ENCODE measurements at places on chromosomes 12 and 14. TPM values are rescaled to one million over a fixed set of nuclear protein-coding genes. Genes with fewer than 3 reads are reported as not detected.
A peak's percentile ranks its signal among the peaks of the same experiment; 100 is the strongest.

DNA sequence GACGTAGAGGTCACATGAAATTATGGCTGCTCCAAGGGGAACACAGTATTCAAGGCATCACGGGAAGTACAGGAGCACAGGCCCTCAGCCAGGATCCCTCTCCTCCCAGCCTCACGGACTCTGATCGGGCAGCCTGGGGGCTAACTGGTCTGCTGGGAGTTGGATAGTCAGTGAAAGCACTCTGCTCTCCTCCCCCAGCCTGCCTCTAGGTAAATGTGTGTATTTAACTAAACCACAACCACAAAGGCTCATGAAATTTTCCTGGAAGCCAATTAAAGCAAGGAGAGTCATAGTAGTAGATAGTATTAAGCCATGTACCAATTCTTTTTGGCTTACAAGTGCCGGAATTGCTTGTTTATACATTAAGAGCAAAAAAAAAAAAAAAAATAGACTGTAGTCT lies 254.3 kb downstream of the MSRB3 start:
- no peaks in the 10 kb centered on the region for H3K27me3 ChIP-seq
- no peaks in the 10 kb centered on the region for H3K36me3 ChIP-seq
- DNase-seq = peak; percentile 98
- peak overlapping the region; percentile 92 for H3K27ac ChIP-seq
- H3K4me1 ChIP-seq = peaks cover 59% of the 10 kb centered on the region

DNA sequence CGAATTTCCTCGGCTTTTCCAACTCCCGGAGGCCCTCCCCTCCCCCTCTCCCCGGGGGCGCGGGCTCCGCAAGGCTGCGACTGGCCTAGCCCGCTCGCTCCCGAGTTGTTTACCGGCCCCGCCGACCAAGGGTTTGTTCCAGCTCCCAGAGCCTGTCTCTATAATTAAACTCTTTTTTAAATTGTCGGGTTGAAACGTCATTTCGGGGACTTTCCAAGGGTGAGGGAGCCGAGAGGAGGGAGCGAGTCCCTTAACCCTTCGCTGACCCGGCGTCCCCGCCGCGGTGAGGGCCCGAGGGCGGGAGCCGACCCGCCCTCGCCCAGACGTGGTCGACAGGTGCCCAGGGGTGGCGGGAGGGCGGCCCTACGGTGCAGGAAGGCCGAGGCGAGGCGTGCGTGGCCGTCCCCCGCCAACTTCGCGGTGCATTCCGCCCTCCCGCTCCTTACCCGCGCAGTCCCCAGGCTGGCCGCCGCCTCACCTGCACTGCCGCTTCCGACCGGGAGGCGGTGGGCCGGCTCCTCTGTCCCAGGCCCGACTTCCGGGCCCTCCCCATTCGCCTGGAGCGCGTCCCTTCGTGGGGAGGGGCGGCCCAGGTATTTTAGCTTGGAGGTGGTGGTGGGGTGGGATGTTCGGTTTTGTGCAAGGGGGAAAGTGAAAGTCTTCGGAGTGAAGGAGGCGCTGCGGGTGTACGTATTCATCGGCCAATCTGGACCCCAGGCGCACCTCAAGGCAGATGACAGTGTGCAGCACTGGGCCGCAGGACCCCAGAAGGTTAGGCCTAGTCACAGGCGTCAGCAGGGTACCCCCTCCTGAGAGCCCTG lies 2.9 kb upstream of the ZFP36L1 start:
- H3K27ac ChIP-seq = peak overlapping the region; percentile 97
- peak overlapping the region; percentile 90 for H3K4me3 ChIP-seq
- no peaks in the 10 kb centered on the region for H3K27me3 ChIP-seq
- H3K4me1 ChIP-seq = peaks cover 19% of the 10 kb centered on the region
- peak; percentile 84 for DNase-seq

DNA sequence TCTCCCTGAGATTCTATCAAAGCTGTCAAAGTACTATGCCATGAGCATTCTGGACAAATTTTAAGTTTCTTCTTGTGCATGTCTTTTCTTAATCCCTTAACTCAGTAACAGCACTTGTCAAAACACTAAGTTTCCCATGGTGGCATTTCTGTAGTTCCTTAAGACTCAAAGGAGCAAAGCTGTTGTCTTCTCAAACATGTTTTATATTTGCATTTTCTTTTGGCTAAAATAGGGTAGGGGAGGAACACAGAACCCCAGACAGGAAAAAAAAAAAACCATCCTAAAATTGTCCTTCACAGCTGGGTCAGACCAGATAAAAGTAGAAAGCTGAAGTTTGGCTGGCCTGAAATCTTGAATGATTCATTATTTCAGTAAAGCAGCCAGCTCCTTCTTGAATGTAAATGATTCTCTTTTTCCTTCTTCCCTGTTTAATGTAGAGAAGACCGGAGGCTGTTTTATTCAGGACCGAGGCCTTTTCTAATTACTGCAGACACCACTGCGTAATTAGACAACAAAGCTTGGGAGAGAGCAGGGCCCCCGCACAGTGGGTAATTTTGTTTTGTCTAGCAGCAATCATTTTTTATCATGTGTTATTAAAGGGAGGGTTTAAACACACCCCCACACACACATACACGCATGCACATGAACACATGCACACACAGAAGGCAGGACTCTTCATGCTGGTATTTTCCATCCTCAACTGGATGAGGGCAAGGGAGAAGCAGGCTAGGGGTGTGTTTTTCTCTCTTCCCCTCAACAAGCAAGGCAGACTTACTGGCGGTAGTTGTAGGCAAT lies 51.0 kb downstream of the PAH start:
- no peak overlapping the region for H3K27ac ChIP-seq
- no peak for DNase-seq
- H3K4me3 ChIP-seq = no peak overlapping the region
- no peaks in the 10 kb centered on the region for H3K36me3 ChIP-seq

DNA sequence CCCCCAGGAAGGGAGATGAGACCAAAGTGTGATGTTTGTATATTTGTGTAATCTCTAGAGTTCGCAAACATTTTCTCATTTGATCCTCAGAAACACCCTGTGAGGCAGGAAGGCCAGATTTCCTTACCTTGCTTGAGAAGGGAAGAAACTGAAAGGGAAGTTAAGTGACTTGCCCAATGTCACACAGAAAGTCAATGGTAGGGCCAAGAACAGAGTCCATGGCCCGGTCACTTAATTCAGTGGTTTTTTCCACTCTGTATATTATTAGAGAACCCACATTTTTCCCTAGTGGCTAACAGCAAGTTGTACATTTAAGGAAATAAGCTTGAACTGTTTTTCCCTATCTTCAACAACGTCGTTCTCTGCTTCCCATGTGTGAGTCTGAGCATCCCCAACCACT lies 25.6 kb upstream of the CHPT1 start:
- peaks cover 7% of the 10 kb centered on the region for H3K4me1 ChIP-seq
- no peak overlapping the region for H3K27ac ChIP-seq
- no peaks in the 10 kb centered on the region for H3K36me3 ChIP-seq

GRCh38 chr12:7934091-7934888 lies 1.7 kb downstream of the SLC2A3 start:
- 0 out of 2 replicates have a peak, but pooled peaks cover 1% of the 10 kb centered on the region for H3K4me1 ChIP-seq
- no peak for DNase-seq
- no peaks in the 10 kb centered on the region for H3K36me3 ChIP-seq
- H3K27me3 ChIP-seq = no peaks in the 10 kb centered on the region
- H3K4me3 ChIP-seq = no peak overlapping the region

GRCh38 chr12:24597580-24597979 lies 351.3 kb downstream of the BCAT1 start:
- peaks cover 6% of the 10 kb centered on the region for H3K27me3 ChIP-seq
- H3K4me3 ChIP-seq = no peak overlapping the region
- H3K27ac ChIP-seq = no peak overlapping the region
- DNase-seq = no peak

- DNase-seq = peak; percentile 49
- peaks cover 57% of the 10 kb centered on the region for H3K27me3 ChIP-seq
These were observed 752 bp downstream of the DACT1 start for GRCh38 chr14:58638231-58639197.

- peaks cover 10% of the 10 kb centered on the region for H3K27me3 ChIP-seq
- H3K27ac ChIP-seq = no peak overlapping the region
- DNase-seq = no peak
- no peaks in the 10 kb centered on the region for H3K4me1 ChIP-seq
These were observed 6.1 kb downstream of the ACSS3 start for GRCh38 chr12:81083906-81084513.

GRCh38 chr14:102235275-102235897 lies 69.6 kb downstream of the MOK start:
- H3K36me3 ChIP-seq = peaks cover 27% of the 10 kb centered on the region
- peak overlapping the region; percentile 63 for H3K27ac ChIP-seq
- H3K27me3 ChIP-seq = no peaks in the 10 kb centered on the region
- peak; percentile 92 for DNase-seq
- H3K4me3 ChIP-seq = no peak overlapping the region

GRCh38 chr14:95910628-95911027 lies 34.0 kb downstream of the TUNAR start:
- no peaks in the 10 kb centered on the region for H3K36me3 ChIP-seq
- no peaks in the 10 kb centered on the region for H3K4me1 ChIP-seq

DNA sequence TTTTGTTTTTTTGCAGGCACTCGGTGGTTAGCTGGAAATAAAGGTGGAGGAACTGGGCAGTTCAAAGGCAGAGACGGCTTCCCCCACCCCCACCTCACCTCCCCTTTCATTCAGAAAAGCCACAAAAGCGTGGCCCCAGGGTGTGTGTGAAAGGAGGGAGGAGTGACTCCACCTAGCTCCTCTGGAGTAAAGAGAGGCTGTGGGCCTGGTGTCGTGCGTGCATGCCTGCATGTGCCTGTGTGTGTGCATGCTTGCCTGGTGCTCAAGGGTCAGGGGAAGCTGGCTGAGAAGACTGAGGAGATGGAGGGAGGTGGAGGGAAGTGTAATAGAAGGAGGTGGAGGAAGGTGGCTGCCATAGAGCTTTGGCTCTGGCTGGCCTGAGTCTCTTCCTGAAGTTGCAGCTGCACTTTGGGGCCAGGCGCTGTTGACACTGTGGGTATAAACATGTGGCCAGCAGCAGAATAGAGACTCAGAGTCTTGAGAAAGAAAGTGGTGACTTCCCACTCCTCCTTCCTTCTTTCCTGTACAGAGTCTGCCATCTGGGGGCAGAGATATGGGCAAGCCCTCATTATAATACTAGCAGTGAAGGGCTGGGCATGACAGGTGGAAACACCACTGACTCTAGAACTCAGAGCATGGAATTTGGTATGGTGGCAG lies 36.9 kb upstream of the SINHCAF start:
- H3K4me1 ChIP-seq = peaks cover 8% of the 10 kb centered on the region
- peak; percentile 26 for DNase-seq

GRCh38 chr12:67986632-67987031 lies 2.6 kb upstream of the IFNG-AS1 start:
- no peak overlapping the region for H3K27ac ChIP-seq
- H3K36me3 ChIP-seq = no peaks in the 10 kb centered on the region
- no peaks in the 10 kb centered on the region for H3K27me3 ChIP-seq

DNA sequence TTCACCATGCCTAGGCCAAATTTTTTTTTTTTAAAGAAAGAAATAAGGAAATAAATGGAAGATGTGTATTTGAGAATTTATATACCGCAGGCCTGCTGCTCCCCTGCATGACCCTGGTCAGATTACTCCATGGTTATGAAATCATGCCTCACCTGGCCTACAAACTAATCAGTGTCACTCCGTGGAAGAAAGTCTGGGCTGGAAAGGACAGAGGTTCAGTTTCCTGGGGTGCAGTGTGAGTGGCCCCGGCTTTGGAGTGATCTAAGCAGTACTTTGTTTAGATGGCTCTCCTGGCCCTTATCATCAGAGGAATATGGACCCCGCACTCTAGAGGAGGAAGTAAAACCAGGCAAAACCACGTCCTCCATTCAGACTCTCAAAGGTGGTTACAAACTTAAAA lies 9.6 kb downstream of the APOBEC1 start:
- H3K36me3 ChIP-seq = no peaks in the 10 kb centered on the region
- peaks cover 15% of the 10 kb centered on the region for H3K27me3 ChIP-seq
- no peak overlapping the region for H3K4me3 ChIP-seq
- H3K4me1 ChIP-seq = no peaks in the 10 kb centered on the region

- H3K4me1 ChIP-seq = peaks cover 4% of the 10 kb centered on the region
- no peaks in the 10 kb centered on the region for H3K27me3 ChIP-seq
- DNase-seq = no peak
- no peaks in the 10 kb centered on the region for H3K36me3 ChIP-seq
- no peak overlapping the region for H3K27ac ChIP-seq
- no peak overlapping the region for H3K4me3 ChIP-seq
These were observed 79.2 kb downstream of the DAD1 start for GRCh38 chr14:22509751-22510300.

- no peaks in the 10 kb centered on the region for H3K27me3 ChIP-seq
- H3K27ac ChIP-seq = no peak overlapping the region
- no peaks in the 10 kb centered on the region for H3K36me3 ChIP-seq
- peak; percentile 63 for DNase-seq
These were observed 33.4 kb upstream of the SYNDIG1L start for GRCh38 chr14:74459289-74459946.

GRCh38 chr12:50517421-50518048 lies 12.8 kb downstream of the DIP2B start:
- DNase-seq = no peak
- peaks cover 8% of the 10 kb centered on the region for H3K36me3 ChIP-seq
- H3K27ac ChIP-seq = no peak overlapping the region
- H3K4me3 ChIP-seq = no peak overlapping the region

- no peaks in the 10 kb centered on the region for H3K27me3 ChIP-seq
- no peaks in the 10 kb centered on the region for H3K36me3 ChIP-seq
- H3K27ac ChIP-seq = no peak overlapping the region
- no peak for DNase-seq
- peaks cover 20% of the 10 kb centered on the region for H3K4me1 ChIP-seq
These were observed 12.7 kb upstream of the CLEC1A start for GRCh38 chr12:10111451-10111850.

The TBX5 gene
- total RNA-seq = not detected

The ITGB7 gene
- 3.4 TPM for total RNA-seq

The HOXC11 gene
- 0.84 TPM for total RNA-seq

The HOTAIR gene
- 3.5 TPM for total RNA-seq

The TMEM52B gene
- total RNA-seq = not detected

The SYCP3 gene
- not detected for total RNA-seq

The PTPN21 gene
- 6.3 TPM for total RNA-seq

The AGAP2 gene
- total RNA-seq = 0.23 TPM

The CFAP73 gene
- total RNA-seq = not detected

All from PC-3 (cell line).